CD4-positive, alpha-beta T cell (primary cell): ENCODE measurements at places on chromosomes 2 and 18. TPM values are rescaled to one million over a fixed set of nuclear protein-coding genes. Genes with fewer than 3 reads are reported as not detected.

- H3K4me3 ChIP-seq: no peak overlapping the region
- H3K36me3 ChIP-seq: no peaks in the 10 kb centered on the region
- peaks cover 31% of the 10 kb centered on the region for H3K27me3 ChIP-seq
- H3K27ac ChIP-seq: no peak overlapping the region
- H3K4me1 ChIP-seq: peaks cover 2% of the 10 kb centered on the region
Observed at GRCh38 chr2:231191896-231192872, 6.2 kb upstream of the ARMC9 start.

DNA sequence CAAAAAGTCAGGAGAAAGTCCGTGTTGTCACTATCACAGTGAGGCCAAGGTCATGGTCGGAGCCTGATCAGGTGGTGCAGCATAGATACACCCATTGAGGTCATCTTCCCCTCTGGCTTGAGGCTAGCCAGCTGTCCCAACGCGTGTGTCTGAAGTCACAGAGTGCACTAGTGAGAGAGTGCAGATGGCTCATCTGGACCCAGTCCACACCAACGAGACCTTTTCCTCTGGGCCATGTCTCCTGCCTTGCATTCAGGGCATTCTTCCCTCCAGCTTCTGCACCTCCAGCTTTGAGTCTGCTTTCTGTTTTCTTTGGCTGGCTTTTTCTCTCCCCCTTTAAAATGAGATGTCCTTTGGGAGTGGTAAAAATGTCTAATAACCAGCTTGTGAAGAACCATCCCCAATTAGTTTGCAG is 146.9 kb downstream of the TDRD15 start:
- H3K4me3 ChIP-seq: no peak overlapping the region
- no peak overlapping the region for H3K27ac ChIP-seq
- no peaks in the 10 kb centered on the region for H3K36me3 ChIP-seq
- H3K27me3 ChIP-seq: no peaks in the 10 kb centered on the region
- H3K4me1 ChIP-seq: no peaks in the 10 kb centered on the region

GRCh38 chr2:219123356-219124135 is 37.1 kb downstream of the NHEJ1 start:
- peaks cover 7% of the 10 kb centered on the region for H3K4me1 ChIP-seq
- no peaks in the 10 kb centered on the region for H3K27me3 ChIP-seq
- H3K27ac ChIP-seq: no peak overlapping the region
- no peaks in the 10 kb centered on the region for H3K36me3 ChIP-seq
- DNase-seq: no peak

DNA sequence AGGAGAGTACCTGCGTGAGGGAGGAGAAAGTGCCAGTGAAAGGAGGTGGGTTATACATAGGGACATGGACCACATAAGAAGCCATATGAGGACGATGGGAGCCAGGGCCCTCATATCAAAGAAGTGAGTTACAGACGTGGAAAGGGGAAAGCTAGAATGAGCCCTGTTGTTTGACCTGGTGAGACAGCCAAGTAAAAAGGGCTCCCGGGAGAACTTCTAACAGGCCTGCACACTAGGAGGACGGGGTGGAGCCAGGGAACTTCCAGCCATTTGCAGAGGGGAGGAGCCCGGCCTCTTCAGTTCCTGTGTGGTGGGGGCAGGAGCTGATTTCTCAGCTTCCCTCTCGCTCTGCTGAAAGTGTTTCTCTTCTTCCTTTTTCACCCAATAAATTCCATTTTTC is 84.1 kb upstream of the SLC66A3 start:
- H3K36me3 ChIP-seq: no peaks in the 10 kb centered on the region
- H3K4me1 ChIP-seq: no peaks in the 10 kb centered on the region
- no peaks in the 10 kb centered on the region for H3K27me3 ChIP-seq
- no peak for DNase-seq
- H3K4me3 ChIP-seq: no peak overlapping the region

- no peaks in the 10 kb centered on the region for H3K27me3 ChIP-seq
- no peak overlapping the region for H3K27ac ChIP-seq
- no peak for DNase-seq
- H3K4me1 ChIP-seq: no peaks in the 10 kb centered on the region
Observed at GRCh38 chr2:39483534-39483933, 46.4 kb upstream of the MAP4K3 start.

GRCh38 chr2:96247896-96248295 is 17.9 kb downstream of the TMEM127 start:
- peaks cover 19% of the 10 kb centered on the region for H3K36me3 ChIP-seq
- peaks cover 30% of the 10 kb centered on the region for H3K4me1 ChIP-seq
- H3K4me3 ChIP-seq: no peak overlapping the region
- no peak overlapping the region for H3K27ac ChIP-seq
- no peaks in the 10 kb centered on the region for H3K27me3 ChIP-seq

GRCh38 chr2:3159782-3160545 is 217.7 kb downstream of the EIPR1 start:
- H3K4me1 ChIP-seq: no peaks in the 10 kb centered on the region
- no peak overlapping the region for H3K27ac ChIP-seq
- H3K27me3 ChIP-seq: no peaks in the 10 kb centered on the region

- no peak overlapping the region for H3K4me3 ChIP-seq
- no peaks in the 10 kb centered on the region for H3K27me3 ChIP-seq
- no peaks in the 10 kb centered on the region for H3K4me1 ChIP-seq
- no peak overlapping the region for H3K27ac ChIP-seq
- no peaks in the 10 kb centered on the region for H3K36me3 ChIP-seq
Observed at GRCh38 chr2:83340424-83340823, 1118.7 kb downstream of the SUCLG1 start.

- H3K36me3 ChIP-seq: no peaks in the 10 kb centered on the region
- H3K4me3 ChIP-seq: no peak overlapping the region
- H3K4me1 ChIP-seq: no peaks in the 10 kb centered on the region
- H3K27ac ChIP-seq: no peak overlapping the region
- H3K27me3 ChIP-seq: no peaks in the 10 kb centered on the region
Observed at GRCh38 chr2:38465789-38466127, 88.7 kb upstream of the ATL2 start.

DNA sequence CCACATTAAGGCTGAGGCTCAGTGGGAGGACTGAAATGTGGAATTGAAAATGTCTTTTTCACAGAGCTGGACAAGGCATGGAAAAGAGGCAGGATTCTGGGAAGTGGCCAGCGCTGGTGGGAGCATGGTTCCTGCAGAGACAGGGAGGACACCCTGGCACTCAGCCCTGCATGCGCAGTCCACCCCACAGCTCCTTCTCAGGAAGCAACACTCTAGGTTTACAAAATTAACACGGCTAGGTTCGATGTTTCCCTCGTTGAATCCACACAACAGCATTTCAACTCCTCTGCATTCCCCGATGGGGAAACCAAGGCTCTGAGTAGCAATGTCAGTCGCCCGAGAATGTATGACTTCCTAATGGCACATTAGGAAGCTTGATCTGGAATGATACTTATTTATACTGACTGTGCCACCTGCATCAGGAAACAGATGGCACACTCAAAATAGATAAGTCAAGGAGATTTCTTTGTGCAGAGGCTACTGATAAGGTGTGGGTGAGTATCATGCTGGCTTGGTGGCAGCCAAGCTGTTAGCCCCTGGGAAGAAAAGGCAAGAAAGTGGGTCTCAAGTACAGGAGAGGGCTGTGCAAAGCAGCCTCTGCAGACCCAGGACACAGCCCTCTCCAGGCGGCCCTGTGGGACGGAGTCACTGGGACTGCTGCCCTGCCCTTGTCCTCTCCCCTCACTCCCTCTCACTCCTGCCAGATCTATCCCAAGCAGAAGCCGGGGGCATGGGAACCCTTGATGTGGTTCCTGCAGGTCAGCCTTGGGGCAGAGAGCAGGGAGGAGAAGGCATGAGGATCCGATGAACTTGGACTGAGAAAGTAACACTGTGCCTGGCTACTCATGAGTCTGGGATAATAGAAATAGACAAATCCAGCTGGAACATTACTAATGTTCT is 158.4 kb upstream of the FHL2 start:
- H3K36me3 ChIP-seq: no peaks in the 10 kb centered on the region
- H3K4me1 ChIP-seq: no peaks in the 10 kb centered on the region
- peaks cover 5% of the 10 kb centered on the region for H3K27me3 ChIP-seq
- H3K27ac ChIP-seq: no peak overlapping the region
- DNase-seq: no peak
- H3K4me3 ChIP-seq: no peak overlapping the region

GRCh38 chr2:202808754-202809153 is 62.8 kb downstream of the ICA1L start:
- DNase-seq: no peak
- H3K27ac ChIP-seq: no peak overlapping the region
- no peak overlapping the region for H3K4me3 ChIP-seq
- no peaks in the 10 kb centered on the region for H3K36me3 ChIP-seq
- H3K27me3 ChIP-seq: no peaks in the 10 kb centered on the region

GRCh38 chr2:235793163-235793752 is 299.4 kb downstream of the AGAP1 start:
- DNase-seq: no peak
- H3K27ac ChIP-seq: no peak overlapping the region
- no peaks in the 10 kb centered on the region for H3K27me3 ChIP-seq
- no peaks in the 10 kb centered on the region for H3K4me1 ChIP-seq

- H3K4me1 ChIP-seq: no peaks in the 10 kb centered on the region
- no peak for DNase-seq
- H3K36me3 ChIP-seq: no peaks in the 10 kb centered on the region
- H3K27me3 ChIP-seq: peaks cover 3% of the 10 kb centered on the region
- H3K27ac ChIP-seq: no peak overlapping the region
- H3K4me3 ChIP-seq: no peak overlapping the region
Observed at GRCh38 chr2:120631236-120631635, 104.4 kb upstream of the GLI2 start.

KCNS3 gene
- not detected for total RNA-seq

APLF gene
- total RNA-seq: 4.1 TPM

SERPINB4 gene
- not detected for total RNA-seq

CFAP65 gene
- not detected for total RNA-seq

SLC23A3 gene
- total RNA-seq: 0.96 TPM
